ENCODE measurements at places on chromosomes 2 and 18.

DNA sequence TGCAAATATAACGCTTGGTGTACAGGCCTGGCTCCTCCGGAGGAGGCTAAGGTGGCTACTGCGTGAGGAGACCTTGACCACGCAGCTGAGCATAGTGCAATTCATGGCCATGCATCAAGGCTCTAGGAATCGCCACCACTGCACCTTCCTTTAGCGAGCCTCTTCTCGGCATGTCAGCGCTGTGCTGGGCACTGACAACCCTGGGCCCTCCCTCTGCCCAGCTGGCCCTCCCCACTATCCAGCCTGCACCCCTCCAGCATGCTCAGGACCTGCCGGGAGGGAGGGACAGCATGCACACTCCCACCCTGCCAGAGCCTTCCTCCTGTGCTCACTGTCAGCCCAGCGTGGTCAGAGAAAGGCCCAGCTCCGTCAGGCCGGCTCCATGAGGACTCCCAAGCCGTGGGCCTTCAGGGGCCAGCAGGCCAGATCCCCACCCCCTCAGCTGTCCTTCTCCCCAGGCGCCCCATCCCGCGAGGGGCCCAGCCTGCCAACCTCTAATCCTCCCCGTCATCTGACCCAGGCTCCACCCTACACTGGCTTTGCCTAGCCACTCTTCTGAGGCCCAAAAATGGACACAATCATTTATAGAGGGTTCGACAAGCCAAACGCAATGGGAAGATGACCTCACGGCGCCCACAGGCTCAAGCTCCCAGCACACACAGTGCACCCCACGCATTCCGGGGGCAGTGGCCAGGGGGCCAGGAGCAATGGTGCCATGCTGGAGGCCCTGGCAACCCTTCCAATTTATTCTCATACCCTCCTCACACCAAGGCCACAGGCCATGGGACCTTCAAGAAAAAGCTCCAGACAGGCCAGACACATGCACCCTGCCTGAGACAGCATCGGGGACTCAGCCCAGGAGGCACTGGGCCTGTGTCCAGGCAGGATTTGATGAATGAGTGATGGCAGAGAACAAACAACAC, 3.5 kb downstream of the BIN1 start:
- DNase-seq, result no peak

GRCh38 chr2:227098162-227098515, 65.9 kb downstream of the COL4A4 start:
- DNase-seq, result no peak

DNA sequence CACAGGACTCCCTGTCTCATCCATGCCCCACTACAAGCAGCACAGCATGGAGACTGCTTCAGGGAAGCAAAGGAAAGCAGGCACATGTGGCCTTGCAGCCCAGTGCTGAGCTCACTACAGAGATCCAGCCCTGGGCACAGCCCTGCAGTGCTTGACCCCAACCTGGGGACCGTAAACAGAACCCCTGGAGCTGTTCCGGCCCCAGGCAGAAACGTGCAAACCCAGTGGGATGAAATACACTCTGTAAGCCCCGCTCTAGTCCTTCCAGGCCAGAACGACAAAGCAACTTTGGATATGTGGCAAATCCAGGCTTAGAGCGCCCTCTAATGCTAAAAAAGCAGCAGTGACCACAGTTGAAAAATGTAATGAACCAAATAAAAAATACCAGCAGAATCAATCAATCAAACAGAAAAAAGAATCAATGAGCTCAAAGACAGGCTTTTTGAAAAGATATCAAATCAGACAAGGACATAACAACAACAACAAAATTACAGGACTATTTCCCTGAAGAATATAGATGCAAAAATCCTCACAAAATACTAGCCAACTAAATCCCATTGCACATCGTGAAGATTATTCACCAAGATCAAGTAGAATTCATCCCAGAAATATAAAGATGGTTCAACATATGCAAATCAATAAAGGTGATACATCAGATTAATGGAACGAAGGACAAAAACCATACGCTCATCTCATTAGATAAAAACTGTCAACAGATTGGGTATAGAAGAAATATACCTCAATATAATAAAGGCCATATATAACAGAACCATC, 45.6 kb downstream of the ZNF519 start:
- no peak for DNase-seq

GRCh38 chr2:73827018-73827417, 1.7 kb upstream of the STAMBP start:
- no peak for DNase-seq

- DNase-seq, result no peak
Measured at GRCh38 chr18:60675801-60676200, 303.2 kb upstream of the MC4R start.

- no peak for DNase-seq
Measured at GRCh38 chr2:124426625-124427024, 401.5 kb downstream of the CNTNAP5 start.

- DNase-seq, result no peak
Measured at GRCh38 chr2:174487820-174488162, 962 bp upstream of the GPR155 start.

DNA sequence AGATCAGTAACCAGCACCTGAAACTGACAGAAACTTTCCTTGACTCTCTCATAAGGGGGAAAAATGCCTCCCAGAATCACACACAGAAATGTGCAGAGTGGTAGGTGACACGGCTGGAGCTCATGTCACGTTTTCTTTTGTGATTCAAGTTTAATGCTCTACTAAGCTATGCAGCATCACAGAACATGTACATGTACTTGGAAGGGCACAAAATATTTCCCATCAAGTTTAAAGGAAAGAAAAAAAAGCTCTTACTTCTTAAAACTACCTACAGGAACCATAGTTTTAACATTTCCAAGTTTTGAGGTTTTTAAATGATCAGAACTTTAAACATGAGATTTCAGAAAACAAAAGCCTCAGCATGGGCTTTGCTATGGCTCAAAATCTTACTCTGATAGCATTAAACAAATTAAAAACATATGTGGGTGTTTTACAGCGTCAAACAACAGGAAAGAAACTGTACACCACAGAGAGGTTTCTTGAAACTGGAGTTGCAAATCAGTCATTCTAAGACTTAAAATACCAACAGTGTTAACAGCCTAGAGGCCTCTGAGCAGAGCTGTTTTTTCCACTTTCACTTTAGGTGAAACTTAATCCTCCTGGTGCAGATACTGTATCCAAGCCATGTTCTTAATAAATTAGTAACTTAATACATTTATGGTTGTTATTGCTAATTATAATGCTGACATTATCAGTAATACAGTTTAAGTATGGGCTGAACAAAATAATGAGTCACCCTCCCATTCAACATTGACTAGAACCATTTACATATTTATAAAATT, 30.1 kb downstream of the MBP start:
- no peak for DNase-seq

- no peak for DNase-seq
Measured at GRCh38 chr2:60268661-60269060, 284.8 kb downstream of the BCL11A start.

DNA sequence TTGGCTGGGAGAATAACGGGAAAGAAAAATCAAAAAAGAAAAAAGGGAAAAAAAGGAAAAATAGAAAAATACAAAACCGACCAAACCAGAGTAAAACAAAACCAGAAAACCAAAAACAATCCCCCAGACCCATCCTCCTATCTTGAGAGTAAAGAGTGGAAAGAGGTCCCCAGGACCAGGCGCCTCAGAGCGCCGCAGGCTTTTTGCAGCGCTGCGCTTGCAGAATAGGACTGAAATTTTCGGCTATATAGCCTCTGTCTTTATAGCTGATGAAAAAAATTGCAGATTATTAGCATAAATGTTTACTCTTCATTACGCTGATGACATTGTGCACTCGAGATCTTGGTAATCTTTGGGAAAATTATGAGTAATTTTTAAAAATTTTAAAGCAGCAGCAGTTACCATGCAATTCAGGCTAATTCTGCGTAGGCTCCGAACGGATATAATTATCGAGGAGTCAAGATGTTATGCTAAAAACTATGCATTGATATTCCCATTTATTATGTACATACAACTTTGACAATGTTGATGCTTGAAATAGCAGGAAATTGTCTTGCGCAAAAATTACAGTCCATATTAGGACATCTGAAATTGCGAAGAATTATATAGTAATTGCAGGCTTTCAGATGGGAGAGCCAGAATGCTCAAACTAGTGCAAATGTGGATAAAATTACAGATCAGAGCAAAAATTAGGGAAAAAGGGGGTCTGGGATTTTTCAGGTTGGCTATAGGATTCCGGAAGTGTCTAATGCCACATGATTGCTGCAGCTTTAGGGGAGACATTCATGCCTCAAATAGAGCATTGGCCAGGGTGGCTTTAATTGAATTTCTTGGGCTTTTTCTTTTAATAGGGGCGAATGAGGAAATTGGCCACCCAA, 8.3 kb downstream of the DLX1 start:
- no peak for DNase-seq

GRCh38 chr2:70328921-70329561, 27.2 kb upstream of the FAM136A start:
- DNase-seq, result no peak

DNA sequence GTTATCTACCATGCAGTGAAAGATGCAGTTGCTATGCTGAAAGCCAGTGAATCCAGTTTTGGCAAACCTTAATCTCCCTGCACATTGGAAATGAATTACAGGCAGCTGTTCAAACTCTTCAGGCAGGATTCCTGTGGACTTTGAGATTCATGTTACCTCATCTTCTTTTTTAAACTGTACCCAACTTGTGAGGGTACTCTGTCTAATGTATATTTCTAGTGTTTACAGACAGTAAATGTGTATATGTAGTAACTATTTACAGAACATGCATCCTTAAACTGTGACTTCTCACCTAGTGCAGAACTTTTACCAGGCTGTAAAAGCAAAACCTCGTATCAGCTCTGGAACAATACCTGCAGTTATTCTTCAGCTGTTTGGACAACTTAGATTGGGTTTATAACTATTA, 50.9 kb downstream of the KDM3A start:
- DNase-seq, result no peak

- DNase-seq, result no peak
Measured at GRCh38 chr2:168220965-168221819, 26.2 kb downstream of the STK39 start.

- no peak for DNase-seq
Measured at GRCh38 chr18:770583-770961, 41.5 kb downstream of the YES1 start.

DNA sequence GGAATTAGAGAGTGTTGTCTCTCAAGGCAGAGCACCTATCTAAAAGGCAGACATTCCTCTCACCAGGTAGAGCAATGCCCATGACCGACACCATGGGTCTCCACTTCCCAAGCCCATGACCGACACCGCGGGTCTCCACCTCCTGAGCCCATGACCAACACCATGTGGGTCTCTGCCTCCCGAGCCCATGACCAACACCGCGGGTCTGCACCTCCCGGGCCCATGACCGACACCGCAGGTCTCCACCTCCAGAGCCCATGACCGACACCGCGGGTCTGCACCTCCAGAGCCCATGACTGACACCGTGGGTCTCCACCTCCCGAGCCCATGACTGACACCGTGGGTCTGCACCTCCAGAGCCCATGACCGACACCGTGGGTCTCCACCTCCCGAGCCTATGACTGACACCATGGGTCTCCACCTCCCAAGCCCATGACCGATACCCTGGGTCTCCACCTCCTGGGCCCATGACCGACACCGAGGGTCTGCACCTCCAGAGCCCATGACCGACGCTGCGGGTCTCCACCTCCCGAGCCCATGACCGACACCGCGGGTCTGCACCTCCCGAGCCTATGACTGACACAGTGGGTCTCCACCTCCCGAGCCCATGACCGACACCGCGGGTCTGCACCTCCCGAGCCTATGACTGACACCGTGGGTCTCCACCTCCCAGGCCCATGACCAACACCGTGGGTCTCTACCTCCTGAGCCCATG, 262.4 kb upstream of the SALL3 start:
- no peak for DNase-seq

GRCh38 chr2:238702276-238703052, 145.4 kb upstream of the TWIST2 start:
- DNase-seq, result no peak

- DNase-seq, result no peak
Measured at GRCh38 chr2:96407919-96408550, 72.5 kb downstream of the NCAPH start.

- DNase-seq, result no peak
Measured at GRCh38 chr2:10375570-10376281, 72.4 kb downstream of the ODC1 start.

- no peak for DNase-seq
Measured at GRCh38 chr2:178787934-178788333, 19.3 kb downstream of the TTN start.

DNA sequence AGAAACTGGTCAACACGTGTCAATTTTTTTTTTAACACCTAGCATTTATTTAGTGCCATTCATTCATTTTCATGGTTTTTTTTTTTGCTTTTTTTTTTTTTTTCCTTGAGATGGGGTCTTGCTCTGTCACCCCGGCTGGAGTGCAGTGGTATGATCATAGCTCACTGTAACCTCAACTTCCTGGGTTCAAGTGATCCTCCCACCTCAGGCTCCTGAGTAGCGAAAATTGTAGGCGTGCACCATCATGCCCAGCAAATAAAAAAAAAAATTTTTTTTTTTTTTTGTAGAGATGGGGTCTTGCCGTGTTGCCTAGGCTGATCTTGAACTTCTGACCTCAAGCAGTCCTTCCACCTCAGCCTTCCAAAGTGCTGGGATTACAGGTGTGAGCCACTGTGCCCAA, 21.1 kb downstream of the USP14 start:
- no peak for DNase-seq

- no peak for DNase-seq
Measured at GRCh38 chr2:180978903-180979748, 1.3 kb upstream of the UBE2E3 start.

GRCh38 chr18:515156-515815, 14.8 kb upstream of the COLEC12 start:
- no peak for DNase-seq

GRCh38 chr18:42736074-42736473, 379.4 kb downstream of the RIT2 start:
- DNase-seq, result no peak

GRCh38 chr2:85755122-85756027, 1.6 kb downstream of the ATOH8 start:
- no peak for DNase-seq

- no peak for DNase-seq
Measured at GRCh38 chr2:47230418-47230817, 75.3 kb upstream of the STPG4 start.

DNA sequence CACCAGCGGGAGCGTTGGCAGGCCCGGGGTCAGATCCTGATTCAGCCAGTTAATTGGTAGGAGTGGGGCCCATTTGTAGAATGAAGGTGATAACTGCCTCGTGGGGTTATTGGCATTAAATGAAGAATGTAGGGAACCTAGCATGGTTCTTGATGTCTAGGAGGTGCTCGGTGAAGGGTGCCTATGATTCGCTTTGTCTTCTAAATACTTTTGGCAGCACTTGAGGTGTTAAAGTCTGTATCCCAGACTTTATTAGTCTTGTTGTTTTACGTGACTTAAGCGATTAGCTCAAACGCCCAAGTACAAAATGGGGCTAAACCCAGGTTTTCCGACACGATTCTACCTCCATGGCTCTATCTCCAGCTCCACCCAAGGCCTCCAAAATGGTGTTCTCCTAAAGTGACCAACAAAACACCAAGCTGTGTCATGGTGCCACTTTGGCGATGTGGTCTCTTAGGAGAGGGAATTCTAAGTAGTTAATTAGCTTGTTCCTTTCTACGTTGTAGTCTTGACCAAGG, 980 bp upstream of the PPP4R1 start:
- DNase-seq, result no peak
